ENCODE measurements at places on chromosomes 6 and 20.

GRCh38 chr6:22473991-22474682, 95.2 kb upstream of the HDGFL1 start:
- no peak for DNase-seq

GRCh38 chr6:168884050-168884645, 369.5 kb downstream of the THBS2 start:
- DNase-seq: no peak

DNA sequence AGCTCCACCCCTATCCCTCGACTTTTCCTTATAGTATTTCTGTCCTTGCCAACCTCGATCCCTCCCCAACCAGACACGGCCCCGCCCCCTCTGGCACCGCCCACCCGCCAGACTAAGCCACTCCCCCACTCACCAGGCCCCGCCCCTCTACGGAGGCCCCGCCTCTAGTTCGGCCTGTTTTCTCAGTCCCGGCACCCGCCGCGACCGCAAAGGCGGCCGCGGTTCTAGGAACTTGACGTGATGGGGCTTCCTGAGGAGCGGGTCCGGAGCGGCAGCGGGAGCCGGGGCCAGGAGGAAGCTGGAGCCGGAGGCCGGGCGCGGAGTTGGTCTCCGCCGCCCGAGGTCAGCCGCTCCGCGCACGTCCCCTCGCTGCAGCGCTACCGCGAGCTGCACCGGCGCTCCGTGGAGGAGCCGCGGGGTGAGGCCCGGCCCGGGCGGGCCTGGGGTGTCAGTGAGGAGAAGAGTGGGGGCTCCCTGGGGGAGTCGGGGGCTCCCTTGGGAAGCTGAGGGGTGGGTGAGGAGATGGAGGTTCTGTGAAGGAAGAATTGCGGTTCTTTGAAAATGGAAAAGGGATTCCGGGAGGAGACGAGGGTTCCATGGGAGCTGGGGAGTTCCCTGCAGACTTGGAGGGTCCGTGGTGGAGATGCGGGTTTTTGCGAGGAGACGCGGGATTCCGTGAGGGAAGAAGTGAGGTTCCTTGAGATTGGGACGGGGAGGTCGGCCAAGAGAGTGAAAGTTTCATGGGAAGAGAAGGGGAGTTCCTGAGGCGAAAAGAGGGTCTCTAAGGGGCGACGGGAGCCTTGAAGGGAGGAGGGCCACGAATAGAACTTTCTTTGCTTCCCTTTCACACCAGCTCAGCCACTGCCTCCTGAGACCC, at the start of gene ACSS2:
Gene ACSS2 (plus strand): TSS at position 207 of the 877 bp plus-strand sequence. CDS start 34 bp downstream, at position 241.
- peak; percentile 97 for DNase-seq

DNA sequence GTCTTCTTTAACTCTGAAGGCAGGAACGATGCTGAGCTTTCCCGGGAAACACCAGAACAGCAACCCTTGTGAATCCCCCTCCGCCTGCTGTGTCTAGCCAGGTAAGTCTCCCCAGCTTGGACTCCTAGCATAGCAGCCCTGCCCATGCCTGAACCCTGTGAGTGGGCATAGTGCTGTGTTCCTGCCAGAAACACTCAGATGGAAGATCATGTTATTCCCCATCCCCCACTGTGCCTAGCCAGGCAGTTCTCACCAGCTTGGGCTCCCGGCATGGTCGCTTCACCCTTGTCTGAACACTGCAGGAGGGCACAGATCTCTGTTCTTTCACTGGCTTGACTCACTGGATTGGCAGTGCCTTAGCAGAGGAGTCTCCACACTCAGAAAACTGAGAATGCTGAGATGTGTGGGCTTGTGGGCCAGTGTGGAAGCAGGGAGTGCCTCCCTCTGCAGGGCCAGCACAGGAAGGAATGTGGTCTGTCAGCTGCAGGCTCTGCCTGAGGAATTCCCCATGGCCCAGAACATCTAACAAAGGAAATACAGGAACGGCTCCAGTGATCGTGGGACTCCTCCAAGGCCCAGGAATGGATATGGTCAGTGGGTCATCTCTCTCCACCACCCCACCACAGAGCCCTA, 440.1 kb upstream of the ADGRB3 start:
- no peak for DNase-seq

GRCh38 chr6:961407-961960, 268.5 kb upstream of the EXOC2 start:
- DNase-seq: no peak
